ENCODE measurements at places on chromosomes 13 and 19.

- DNase-seq = no peak
Observed at GRCh38 chr19:29285878-29286277, 72.9 kb upstream of the UQCRFS1 start.

DNA sequence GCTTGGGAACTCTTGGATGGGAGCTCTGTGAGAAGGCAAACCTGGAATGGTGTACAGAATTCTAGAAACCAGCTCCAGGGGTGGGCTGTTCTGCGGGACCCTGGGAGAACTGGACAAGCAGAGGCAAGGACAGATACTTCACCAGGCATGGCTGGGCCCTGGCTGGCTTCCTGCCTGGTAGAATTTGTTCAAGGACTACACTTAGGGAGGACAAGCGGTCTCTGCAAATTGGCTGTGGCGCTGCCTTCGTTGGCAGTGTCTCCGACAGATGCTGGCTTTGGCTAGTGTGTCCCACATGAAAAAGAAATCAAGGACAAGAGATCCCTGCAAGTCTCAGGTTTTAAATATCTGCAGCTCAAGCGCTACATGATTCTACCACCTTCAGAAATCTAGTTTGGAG, 12.4 kb downstream of the CEBPG start:
- DNase-seq = no peak

GRCh38 chr13:27820524-27821482, 28.5 kb downstream of the GSX1 start:
- DNase-seq = no peak

GRCh38 chr13:76836311-76836710, 49.9 kb downstream of the KCTD12 start:
- DNase-seq = no peak

DNA sequence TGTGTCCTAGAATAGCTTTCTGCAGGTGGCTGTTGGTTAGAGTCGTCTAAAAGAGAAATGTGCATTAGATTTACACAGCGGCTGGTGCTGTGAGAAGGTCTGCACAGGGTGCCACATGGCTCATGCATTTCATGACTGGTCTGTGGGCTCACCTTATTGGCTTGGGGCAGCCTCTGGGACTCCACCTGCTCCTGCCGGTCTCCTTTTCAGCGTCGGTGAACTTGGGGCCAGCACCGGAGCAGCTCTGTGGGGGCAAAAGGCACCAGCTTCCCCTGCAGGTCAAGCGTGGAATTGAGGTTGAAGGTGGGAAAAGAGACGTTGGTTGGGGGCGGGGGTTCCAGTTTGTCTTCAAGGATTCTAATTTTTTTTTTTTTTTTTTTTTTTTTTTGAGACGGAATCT, 3.1 kb upstream of the PNMA8C start:
- DNase-seq = no peak

DNA sequence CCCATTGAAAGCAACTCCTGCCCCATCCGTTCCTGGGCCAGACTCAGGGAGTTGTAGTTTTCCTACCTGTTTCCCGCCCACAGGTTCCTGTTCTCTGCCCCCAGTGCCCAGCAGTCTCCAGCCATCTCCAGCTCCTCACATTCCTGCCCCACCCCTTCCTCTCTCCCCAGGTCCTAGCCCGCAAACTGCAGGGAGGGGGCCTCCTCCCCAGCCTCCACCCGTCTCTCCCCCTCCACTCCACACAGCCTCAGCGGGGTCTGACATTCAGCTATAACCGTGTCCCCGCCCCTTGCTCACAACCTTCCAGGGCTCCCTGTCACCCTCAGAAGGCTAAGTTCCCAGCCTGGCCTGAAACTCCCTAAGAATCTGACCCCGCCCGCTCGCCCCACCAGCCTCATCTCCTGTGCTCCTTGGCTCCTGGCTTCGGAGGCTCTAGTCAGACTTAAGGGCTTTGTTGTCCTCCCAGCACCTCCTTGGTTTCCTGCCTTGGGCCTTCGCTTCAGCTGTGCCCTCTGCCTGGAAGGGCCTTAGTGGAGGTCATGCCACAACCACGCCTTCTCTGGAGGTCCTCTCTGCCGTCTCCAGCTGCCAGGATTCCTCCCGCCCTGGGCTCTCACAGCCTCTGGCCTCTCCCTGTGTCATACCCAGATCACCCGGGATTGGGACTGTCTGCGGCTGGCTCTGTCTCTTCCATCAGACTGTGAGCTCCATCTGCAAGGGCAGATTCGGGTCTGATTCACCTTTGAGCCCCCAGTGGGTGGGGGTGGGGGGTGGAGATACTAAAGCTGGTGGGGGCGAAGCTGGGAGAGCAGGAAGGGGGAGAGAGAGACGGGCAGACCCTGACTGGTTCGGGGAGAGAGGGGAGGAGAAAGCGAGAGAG, 5.1 kb upstream of the SPACA6 start:
- DNase-seq = no peak

DNA sequence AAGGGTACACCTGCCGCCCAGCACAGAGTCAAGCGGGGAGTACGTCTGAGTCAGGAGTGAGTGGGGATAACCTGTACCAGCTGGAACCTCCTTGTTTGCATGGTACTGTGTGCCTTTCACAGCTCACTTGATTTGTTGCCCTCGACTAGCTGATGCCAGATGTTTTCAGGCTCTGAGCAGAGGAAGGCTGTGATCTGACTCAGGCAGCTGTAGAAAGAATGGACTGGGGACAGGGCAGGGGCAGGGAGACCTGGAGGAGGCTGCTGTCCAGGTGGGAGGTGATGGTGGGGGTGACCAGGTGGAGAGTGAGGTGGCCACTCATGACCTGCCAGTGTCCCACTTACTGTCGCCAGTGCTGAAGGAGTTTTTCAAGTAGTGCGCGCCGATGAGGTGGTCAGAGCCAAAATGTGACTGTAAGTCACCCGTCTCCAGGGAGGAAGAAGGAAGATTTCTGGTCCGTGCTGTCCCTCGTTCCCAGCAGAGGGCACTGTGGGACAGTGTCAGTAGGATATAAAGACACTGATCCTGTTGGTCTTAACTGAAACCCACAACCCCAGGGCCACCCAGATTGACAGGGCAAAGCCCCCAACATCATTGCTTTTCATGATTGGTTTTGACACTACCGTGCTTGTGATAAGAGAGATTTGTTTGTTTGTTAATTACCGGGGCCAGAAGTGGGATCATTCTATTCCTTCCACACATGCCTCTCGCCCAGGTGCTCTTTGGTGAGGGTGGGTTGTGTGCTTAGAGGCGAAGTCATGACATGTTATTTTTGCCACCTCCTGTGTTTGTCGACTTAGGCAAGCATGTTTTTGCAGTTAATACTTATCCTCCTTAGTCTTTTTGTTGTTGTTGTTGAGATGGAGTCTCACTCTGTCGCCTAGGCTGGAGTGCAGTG, 128.4 kb downstream of the DPF1 start:
- DNase-seq = no peak

DNA sequence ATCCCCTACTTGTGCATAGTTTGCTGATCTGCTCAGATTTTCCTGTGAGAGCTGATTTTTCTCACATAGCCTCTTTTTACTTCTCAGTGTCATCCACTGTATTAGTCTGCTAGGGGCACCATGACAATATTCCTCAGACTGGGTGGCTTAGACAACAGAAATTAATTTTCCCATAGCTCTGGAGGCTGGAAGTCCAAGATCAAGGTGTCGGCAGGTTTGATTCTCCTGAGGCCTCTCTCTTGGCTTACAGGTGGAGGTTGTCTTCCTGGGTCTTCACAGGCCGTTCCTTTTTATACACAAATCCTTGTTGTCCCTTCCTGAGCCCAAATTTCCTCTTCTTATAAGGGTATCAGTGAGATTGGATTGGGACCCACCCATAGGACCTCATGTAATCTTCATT, 9.2 kb downstream of the LRCH1 start:
- no peak for DNase-seq

GRCh38 chr13:94009701-94010100, 469.8 kb downstream of the DCT start:
- DNase-seq = no peak

GRCh38 chr19:7191946-7192691, 102.1 kb downstream of the INSR start:
- DNase-seq = peak; percentile 30

DNA sequence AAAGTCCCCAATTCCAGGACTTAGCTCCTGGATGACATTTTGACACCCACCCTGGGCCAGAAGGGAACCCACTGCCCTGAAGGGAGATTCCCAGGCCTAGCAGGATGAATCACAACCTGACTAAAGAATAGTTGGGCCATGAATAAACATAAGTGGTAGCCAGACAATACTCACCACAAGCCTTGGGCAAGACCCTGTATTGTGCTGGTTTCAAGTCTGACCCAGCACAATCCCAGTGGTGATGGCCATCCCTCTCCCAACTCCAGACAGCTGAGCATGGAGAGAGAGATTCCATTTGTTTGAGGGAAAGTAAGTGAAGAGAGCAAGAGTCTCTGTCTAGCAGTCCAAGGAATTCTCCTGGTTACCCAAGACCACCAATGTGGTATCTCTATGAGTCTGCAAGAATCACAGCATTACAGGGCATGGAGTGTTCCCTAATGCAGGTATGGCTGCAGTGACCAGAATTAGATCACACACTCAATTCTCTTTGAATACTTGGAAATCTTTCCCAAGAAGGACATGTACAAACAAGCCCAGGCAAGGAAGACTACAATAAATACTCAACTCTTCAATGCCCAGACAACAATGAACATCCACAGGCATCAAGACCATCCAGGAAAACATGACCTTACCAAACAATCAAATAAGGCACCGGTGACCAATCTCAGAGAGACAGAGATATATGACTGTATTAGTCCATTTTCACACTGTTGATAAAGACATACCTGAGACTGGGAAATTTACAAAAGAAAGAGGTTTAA, 158.0 kb downstream of the VWA8 start:
- no peak for DNase-seq

GRCh38 chr13:111854403-111854802, 212.5 kb upstream of the SOX1 start:
- no peak for DNase-seq

- DNase-seq = no peak
Observed at GRCh38 chr13:83449668-83450395, 432.4 kb downstream of the SLITRK1 start.
